Fibroblast of skin of left quadriceps (primary cell): ENCODE measurements at places on chromosomes 3 and 15.

DNA sequence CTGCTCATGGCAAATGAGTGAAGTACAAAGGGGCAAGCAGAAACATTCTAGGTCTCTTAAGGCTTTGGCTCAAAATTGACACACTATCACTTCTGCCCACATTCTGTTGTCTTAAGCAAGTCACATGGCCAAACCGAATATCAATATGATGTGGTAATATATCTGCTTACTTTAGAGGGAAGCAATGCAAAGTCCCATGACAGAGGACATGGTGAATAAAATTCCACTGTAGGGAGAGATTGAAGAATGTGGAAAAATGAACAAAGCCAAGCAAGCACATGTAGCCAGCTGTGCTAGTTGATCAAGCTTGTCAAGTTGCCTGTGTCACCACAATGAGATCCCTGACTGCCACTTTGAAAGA lies 11.2 kb upstream of the TBC1D5 start:
- DNase-seq: no peak

- no peak for DNase-seq
These were observed 159.5 kb downstream of the SQOR start for GRCh38 chr15:45794304-45794703.

GRCh38 chr3:119723022-119723421 lies 20.2 kb downstream of the CFAP91 start:
- DNase-seq: no peak

- no peak for DNase-seq
These were observed 11.4 kb downstream of the DET1 start for GRCh38 chr15:88535100-88535499.

DNA sequence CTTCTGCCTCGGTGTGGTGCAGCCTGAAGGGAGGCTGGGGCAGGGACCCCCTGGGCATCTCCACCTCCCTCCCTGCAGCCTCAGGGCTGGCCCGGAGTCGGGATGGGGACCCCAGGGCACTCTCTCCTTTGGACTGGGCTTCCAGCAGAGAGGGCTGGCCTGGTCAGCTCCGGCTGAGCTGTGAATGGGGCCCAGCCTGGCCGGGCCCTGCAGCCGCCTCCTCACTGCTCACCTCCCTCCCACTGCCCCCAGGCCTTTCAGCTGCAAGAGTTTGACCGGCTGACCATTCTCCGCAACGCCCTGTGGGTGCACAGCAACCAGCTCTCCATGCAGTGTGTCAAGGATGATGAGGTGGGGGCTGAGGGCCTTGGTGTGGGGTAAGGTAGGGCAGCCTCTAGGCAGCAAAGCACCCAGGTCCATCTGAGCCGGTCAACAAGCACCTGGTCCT lies 36.0 kb downstream of the PSTPIP1 start:
- DNase-seq: no peak

GRCh38 chr15:77094397-77095030 lies 23.6 kb upstream of the TSPAN3 start:
- DNase-seq: no peak

DNA sequence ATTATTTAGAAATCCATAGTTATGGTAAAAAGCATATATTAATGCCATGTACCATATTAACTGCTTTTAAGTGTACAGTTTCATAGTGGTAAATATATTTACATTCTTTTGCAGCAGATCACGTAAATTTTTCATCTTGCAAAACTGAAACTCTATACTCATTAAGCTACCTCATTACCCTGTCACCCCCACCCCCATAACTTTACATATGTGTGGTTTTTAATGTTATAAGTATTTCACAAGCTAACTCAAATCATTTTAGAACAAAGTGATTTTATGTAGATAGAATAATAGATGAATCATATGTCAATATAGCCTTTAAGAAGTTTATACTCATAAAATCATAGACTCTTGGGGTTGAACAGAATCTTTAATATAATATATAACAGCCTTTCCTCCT lies 7.1 kb upstream of the TP63 start:
- peak; percentile 14 for DNase-seq

DNA sequence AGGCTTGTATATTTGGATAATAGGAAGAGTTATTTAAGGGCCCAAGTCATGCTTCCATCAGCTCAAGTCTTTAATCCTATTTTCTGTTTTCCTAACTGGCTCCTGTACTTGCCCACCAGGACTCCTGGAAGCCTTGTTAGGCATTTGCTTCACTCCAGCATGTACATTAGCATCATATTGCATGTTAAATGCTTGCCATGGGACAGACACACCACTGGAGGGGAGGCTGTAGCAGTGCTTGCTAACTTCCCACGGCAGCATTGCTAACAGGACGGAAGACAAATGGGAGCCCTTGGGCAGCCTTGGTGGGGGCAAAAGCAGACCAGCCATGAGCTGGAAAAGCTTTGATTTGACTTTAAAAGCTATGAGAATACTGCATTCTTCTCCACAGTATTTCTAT lies 6.1 kb downstream of the TMOD2 start:
- no peak for DNase-seq

DNA sequence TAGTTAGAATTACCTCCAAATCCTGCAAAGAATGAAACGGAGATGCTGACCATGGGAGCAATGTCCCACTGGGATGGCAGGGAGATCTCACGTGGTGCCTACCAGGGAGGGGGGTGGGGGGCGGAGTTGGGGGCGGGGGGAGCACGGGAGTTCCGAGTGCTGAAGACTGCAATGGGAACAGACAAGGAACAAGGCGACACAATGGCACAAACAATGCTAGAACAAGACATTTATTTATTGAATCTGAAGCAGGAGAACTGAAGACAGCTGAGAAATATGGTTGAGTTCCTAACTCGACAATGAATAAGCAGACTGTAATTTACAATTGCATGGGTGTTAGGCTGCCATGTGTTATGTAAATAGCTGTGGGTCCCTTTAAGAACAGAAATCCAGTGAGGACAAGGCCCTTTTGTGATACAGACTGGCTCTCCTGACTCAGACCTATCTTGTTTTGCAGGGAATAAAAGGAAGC lies 91.2 kb downstream of the AQP9 start:
- DNase-seq: no peak

DNA sequence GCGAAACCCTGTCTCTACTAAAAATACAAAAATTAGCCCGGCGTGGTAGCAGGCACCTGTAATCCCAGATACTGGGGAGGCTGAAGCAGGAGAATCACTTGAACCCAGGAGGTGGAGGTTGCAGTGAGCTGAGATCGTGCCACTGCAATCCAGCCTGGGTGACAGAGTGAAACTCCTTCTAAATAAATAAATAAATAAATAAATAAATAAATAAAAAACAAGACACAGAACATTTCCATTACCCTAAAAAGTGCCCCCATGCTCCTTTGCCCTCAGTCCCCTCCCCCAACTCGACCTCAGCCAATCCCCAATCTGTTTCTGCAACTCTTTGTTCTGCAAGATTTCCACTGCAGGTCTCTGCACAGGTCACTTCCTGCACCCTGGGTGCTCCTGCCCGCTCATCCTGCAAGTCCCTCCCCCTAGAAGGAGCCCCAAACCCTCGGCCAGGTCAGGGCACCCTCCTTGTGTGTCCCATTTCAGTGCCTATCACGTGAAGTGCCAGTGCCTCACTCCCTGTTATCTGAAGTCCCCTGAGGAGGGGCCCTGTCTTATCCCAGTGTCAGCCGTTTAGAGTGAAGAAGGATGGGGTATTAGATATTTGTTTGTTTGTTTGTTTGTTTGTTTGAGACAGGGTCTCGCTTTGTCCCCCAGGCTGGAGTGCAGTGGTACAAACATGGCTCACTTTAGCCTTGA lies 1.1 kb downstream of the FAM240A start:
- no peak for DNase-seq

GRCh38 chr15:82146990-82147461 lies 101.2 kb upstream of the MEX3B start:
- DNase-seq: no peak

GRCh38 chr3:111331912-111332311 lies 210.1 kb upstream of the CD96 start:
- no peak for DNase-seq

- peak; percentile 76 for DNase-seq
These were observed 11.4 kb upstream of the CSPG4 start for GRCh38 chr15:75723847-75724660.

DNA sequence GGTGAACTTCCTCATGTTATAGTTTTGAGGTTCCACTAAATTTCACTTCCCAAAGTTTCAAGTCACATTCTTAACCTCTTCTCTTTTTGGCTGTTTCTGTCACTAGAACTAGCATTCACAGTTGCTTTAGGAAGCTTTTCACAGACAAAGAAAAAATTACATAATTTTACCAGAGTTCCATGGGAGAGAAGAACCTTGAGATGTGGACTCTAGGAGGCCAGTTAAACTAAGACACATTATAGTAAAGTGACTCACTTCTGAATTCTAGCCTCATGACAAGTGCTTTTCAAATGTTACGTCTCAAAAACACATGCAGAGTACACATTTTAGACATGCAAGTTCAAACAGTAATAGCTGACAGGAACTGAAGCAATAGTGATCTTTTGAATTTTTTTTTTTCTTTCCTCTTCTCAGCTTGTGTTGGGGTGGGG lies 39.9 kb upstream of the LRTM1 start:
- peak; percentile 30 for DNase-seq

DNA sequence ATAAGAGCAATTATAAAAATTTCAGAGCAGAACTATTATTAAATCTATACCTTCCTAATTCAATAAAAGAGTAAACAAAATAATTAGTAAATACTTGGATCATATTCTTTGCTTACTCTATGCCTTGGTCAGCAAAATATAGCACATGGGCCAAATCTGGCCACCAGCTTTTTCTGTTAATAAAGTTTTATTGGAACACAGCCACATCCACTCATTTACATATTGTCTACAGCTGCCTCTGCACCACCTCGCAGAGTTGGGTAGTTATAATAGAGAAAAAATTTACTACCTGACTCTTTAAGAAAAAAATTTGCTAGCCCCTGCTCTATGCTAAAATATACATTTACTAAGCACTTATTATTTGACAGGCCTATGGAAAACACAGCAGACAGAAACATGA lies 32.2 kb upstream of the GANC start:
- DNase-seq: no peak

DNA sequence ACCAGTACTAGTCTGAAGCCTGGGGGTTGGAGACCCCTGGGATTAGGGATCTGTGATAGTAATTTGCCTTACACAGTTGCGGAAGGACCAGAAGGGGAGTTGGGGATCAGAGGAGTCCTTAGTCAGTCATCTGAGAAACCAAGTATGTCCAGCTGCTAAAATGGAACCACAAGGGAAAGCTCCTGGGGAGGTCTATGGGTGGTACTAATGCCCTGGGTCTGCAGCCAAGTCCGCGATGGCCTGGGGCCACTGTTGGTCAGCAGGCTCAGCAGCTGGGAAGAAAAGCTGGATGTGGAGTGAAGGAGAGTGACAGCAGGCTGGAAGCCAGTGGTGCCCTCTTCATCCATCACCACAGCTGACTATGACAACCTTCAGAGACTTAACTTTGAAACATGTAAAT lies 2.2 kb upstream of the ANKDD1A start:
- no peak for DNase-seq

- DNase-seq: no peak
These were observed 136.6 kb downstream of the OPA1 start for GRCh38 chr3:193729601-193730000.

DNA sequence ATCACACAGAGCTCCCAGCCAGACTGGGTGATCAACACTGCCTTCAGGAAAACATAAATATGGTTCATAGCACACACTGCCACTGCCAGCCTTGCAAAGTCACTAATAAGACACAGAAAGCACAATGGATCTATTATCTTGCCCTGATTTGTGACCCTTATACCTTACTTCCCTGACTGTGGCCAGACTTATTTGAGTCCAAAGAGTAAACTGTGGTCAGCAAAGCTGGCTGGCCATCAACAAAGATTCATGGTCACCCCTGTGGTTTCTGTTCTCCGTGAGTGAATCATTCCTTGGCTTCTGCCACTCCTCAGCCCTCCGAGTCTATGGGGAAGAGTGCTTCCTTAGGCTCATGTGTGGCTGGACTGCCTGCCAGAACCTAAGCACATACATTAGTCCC lies 437.7 kb downstream of the RAP2B start:
- DNase-seq: peak; percentile 44

DNA sequence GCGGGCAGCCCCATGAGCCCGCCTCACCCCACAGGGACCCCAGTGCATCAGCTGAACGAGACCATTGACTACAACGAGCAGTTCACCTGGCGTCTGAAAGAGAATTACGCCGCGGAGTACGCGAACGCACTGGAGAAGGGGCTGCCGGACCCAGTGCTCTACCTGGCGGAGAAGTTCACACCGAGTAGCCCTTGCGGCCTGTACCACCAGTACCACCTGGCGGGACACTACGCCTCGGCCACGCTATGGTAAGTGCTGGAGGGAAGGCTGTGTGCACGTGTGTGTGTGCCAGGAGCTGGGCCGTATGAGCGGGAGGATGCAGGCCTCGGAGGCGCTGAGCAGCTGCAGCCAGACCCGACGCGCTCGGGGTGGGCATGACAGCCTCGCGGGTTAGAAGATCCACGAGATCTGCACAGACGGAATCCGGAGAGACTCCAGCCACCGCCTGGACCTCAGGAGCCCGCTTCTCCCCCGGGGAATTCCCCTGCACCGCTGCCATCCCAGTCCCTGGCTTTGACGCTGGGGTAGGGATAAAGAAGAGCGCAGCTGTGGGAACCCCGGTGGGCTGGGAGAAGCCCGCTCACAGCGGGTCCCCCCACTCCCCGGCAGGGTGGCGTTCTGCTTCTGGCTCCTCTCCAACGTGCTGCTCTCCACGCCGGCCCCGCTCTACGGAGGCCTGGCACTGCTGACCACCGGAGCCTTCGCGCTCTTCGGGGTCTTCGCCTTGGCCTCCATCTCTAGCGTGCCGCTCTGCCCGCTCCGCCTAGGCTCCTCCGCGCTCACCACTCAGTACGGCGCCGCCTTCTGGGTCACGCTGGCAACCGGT lies 2.6 kb downstream of the DUOXA2 start:
- DNase-seq: no peak

GRCh38 chr15:74376226-74376625 lies 8.8 kb upstream of the CYP11A1 start:
- no peak for DNase-seq

- no peak for DNase-seq
These were observed 1229.1 kb downstream of the ROBO2 start for GRCh38 chr3:78268716-78269668.

DNA sequence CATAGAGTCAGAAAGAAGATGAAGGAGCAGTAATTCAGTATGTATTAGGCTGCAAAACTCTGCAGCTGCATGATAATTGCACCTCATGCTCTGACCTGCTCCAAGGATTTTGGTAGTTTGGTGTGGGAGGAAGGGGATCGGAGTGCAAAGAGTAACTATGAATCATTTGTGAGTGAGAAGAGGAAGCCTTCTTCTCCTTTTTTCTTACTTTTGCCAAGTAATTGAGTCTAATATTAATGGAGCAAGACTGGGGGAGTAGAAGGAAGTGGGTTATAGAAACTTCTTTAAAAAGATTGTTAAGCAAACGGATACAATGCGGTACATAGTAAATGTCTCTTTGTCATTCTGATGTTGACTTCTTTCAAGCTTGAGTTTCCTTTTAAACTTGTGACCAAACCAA lies 276.5 kb downstream of the EDEM1 start:
- DNase-seq: no peak

GRCh38 chr3:123353850-123354233 lies 95.0 kb downstream of the ADCY5 start:
- DNase-seq: peak; percentile 35

GRCh38 chr15:82103468-82103867 lies 57.6 kb upstream of the MEX3B start:
- DNase-seq: no peak
